ENCODE measurements at places on chromosomes 3 and 15. TPM values are rescaled to one million over a fixed set of nuclear protein-coding genes. Genes with fewer than 3 reads are reported as not detected.

DNA sequence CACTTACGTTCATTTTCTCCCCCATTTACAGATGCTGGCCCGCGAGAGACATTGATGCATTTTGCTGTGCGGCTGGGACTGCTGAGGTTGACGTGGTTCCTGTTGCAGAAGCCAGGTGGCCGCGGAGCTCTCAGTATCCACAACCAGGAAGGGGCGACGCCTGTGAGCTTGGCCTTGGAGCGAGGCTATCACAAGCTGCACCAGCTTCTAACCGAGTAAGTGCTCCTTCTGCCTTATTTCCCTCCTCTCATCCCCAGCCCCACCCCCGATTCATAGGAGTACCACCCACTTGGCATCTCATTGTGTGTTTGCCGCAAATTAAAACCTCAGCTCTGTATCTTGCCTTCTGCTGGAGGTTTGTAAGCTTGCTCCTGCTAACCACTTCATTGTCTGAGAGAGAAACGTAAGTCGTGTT is 163.3 kb downstream of the AKAP13 start:
- DNase-seq = no peak

GRCh38 chr3:158261371-158261991 is 151.6 kb downstream of the RSRC1 start:
- DNase-seq = no peak

DNA sequence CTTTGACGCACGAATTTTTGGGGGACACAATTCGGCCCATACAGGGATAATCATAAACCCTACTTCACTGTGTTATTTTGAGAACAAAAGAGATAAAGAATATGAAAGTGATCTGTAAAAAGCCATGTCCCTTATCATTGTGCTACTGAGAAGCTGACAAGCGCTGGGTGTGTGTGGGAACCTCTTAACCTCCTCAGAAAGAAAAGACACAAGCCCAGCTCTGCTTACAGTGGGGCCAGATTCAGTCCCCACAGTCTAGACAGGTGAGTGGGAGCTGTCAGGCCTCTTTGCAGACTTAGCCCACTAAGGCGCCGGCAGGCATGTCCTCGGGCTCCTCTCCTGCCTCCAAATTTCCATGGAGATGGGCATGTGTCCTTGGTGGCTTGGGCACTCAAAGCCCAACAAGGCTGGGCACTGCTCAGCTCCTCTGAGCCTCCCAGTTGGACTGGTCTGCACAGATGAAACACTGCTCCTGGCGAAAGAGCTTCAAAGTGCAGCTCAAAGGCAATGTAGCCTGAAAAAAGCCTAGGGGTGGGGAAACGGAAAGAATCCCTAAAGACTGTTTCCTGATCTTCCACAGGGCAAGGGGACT is 64.4 kb upstream of the ETV5 start:
- no peak for DNase-seq

- DNase-seq = no peak
Observed at GRCh38 chr3:70620367-70620766, 307.9 kb upstream of the MDFIC2 start.

- no peak for DNase-seq
Observed at GRCh38 chr3:190504354-190505125, 9.3 kb upstream of the IL1RAP start.

GRCh38 chr15:47846876-47847275 is 129.6 kb downstream of the SEMA6D start:
- DNase-seq = no peak

DNA sequence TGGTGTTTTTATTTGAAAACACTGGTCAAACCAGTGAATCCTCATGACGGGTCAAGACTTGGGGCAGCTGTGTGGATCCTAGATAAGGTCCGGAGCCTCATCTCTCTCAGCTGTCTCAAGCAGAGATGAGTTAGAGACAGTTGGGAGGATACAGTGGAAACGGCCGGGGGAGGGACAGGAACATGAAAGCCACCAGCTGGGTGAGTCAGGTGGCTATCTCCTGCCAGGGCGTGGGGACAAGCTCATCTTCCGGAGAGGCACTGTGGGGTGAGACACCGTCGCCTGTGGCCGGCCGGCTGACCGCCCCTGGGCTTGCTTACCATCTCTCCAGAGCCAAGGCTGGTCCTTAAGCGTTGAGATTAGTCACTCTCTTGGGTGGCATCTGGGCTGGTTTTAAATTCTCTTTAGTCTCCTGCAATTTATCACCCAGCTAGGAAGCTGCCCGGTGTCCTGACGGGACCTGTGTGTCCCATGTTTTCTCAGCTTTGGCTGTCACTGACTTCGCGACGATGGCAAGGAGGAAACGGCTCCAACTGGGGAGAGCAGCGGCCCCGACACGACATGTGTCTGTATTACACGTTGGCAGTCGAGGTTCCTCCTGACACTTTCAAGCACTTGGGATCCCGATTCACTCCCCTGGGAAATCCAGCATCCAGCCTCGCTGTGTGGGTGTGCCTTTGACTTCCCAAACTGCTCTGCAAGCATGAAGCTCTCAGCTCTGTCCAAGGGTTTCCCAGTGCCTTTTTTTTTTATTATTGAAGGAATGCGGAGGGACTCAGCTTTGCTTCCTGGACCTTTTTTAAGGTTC is 7.5 kb downstream of the ST8SIA2 start:
- no peak for DNase-seq

DNA sequence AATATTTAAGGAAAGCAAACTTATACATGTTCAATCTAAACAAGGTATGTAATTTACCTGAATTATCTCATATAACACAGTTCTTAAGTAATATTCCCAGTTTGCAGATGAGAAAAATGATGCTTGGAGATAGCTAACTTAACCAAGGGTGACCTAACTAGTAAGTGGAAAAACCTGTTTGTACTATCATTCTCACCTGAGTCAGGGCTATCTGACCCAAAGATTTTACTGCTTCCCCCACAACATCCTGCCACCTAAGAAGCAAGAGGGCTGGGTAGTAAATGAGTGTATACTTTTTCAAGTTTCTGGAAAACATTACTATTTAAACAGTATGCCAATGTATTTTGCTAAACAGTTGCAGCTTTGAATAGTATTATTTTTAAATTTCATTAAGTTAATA is 10.6 kb downstream of the TP63 start:
- no peak for DNase-seq

DNA sequence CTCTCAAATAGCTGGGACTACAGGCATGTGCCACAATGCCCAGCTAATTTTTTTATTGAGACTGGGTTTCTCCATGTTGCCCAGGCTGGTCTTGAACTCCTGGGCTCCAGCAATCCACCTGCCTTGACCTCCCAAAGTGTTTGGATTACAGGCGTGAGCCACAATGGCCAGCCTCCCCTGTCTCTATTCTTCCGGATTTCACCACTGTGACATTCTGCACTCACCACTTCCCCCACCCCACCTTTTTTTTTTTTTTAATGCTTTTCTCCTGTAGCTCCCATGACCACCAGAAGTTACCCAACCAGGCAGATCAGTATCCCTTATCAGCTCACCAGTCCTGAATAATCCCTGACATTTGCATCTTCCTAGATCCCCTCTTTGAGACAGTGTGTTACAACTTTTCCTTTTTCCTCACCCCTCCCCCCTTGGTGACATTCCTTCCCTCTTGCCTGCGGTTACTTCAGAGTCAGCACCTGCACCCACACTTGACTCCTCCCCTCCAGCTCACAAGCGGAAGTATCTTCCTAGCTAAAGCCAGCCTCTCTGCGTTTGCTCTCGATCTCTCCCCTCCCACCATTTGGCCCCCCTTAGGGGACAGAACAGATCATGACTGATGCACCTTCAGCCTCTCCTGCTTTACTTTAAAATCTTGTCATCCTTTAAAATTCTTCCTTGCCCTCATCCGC is 13.5 kb upstream of the ZNF592 start:
- no peak for DNase-seq

GRCh38 chr3:72722930-72723726 is 125.1 kb downstream of the SHQ1 start:
- DNase-seq = no peak

DNA sequence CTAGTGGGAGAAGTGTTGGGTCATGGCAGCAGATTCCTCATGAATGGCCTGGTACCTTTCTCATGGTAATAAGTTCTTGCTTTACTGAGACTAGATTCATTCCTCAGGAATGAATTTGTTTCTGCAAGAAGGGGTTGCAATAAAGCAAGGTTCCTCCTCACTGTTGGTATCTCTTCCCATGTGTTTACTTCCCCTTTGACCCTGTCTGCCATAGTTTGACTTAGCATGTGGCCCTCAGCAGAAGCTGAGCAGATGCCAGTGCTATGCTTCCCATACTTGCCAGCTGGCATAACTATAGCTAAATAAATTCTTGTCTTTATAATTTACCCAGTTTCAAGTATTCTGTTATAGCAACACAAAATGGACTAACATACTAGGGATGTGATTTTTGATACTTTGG is 163.6 kb upstream of the COL8A1 start:
- DNase-seq = no peak

GRCh38 chr3:120506076-120506827 is 55.5 kb upstream of the FSTL1 start:
- peak; percentile 22 for DNase-seq

DNA sequence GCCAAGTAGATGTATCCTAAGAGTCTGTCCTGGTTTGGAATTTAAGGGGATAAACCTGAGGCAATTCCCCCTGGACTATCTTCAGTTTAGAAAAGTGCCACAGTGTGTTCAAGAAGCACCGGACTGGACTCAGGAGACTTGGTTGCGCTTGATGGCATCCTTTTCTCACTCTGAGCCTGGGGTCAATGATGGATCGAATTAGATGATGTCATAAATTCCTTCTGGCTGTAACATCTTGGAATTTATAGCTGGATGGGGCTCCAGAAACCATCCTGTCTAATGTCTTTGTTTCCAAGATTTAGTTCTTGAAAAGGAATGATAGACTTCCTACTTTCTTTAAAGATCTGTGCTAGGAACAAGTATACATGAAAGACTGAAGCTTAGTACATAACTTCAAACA is 280.6 kb downstream of the LPP start:
- no peak for DNase-seq

HRG gene
- polyA plus RNA-seq = not detected

ATOSA gene
- polyA plus RNA-seq = 30.7 TPM

SMAD6 gene
- polyA plus RNA-seq = 3.7 TPM

LYZL4 gene
- not detected for polyA plus RNA-seq

IQCB1 gene
- 22.8 TPM for polyA plus RNA-seq

ERC2 gene
- polyA plus RNA-seq = 1.8 TPM

PDHB gene
- polyA plus RNA-seq = 77.4 TPM
